ENCODE measurements at places on chromosomes 5 and 9.

GRCh38 chr5:4941957-4942830, 197.9 kb upstream of the ADAMTS16 start:
- no peak for DNase-seq

DNA sequence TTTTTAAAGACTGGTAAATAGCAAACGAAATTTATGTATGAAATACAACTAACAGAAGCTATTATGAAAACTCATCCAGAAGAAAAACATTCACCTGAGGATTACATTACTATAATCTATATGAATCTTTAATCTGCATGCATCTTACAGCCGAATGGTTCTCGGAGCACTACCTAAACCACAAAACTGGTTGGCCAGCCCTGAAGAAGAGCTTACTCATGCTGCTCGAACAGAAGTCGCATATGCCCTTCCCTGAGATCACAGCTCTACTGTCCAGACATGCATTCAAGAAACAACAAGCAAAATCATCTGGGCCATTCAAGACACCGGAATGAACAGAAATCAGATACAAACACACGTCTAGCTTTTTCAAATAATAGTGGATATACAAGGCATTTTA, 931.0 kb upstream of the DMAC1 start:
- no peak for DNase-seq

DNA sequence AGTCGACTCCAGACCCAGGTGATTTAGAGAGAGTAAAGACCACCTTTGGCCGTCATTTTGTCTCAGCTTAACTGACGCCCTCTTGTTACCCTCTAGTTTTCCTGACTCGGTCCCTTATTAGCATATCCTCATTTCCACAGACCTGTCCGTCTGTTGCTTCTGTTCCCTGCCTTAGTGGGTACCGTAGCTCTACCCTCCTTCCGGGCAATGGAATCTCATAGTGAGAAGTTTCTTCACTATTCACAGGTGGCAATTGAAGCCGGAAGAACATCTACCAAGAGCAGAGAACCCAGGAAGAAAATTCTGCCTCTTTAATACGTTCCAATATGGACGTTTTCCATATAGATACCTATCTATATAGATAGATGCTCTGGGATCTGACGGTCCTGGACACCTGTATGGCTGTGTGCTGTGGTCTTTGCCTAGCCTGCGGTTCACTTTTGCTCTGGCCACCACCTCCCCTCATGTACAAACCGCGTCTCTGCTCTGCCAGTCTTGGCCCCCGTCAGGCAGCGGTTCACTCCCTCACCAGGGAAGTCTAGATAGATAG, 652 bp upstream of the TMEM161B start:
- DNase-seq = no peak

DNA sequence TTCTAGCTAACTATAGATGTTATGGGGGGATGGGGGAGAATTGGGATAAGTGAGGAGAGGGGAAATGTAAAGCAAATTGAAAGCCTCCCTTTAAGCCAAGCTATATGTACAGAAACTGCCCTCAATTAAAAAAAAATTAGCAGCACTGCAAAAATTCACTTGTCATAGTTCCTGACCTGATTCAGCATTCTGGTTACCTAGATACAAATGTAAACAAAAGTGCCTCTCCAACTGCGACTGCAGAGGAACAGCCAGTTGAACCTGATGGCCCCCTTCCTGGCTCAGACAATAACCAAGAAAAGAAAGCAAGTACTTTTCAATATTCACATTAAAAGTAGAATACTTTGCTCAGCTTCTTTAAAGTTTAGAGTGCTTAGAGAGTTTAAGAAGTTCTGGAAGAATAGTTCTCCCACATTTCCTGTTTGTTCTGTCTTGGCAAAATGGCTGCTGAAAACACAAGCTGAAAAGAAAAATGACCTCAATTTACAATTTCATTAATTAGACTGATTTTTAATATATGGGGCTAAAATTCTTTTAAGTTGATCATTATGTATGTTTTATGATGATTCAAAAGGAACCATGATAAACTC, 1.5 kb downstream of the FAM81B start:
- DNase-seq = no peak

- no peak for DNase-seq
Observed at GRCh38 chr5:4630031-4630430, 510.1 kb upstream of the ADAMTS16 start.

GRCh38 chr9:122837266-122837850, 9.0 kb upstream of the PDCL start:
- no peak for DNase-seq

DNA sequence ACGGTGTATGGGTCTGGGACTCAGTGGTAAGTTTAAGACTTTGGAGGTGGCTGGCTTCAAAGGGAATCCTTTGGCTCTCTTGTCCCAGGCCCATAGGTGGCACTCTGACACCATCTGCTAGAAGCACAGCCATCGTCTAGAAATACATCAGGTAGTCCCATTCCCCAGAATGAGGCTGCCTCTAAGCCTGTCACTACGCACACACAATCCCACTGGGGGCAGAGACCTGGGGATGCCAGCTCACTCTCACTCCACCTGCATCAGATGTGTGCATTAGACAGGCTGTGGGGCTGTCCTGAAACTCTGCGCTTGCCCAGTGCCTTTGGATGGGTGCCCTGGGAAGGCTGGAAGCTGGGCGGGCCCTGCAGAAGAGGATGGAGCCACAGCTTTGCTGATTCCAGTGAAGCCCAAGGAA, 127.5 kb upstream of the PANK3 start:
- no peak for DNase-seq

Measured in stimulated activated CD4-positive, alpha-beta T cell treated with anti-CD3 and anti-CD28 coated beads, Interleukin-1b, Interleukin-23, amount 100 ng/mL, for 24 hours (primary cell).